ENCODE measurements at places on chromosomes 7 and 10. TPM values are rescaled to one million over a fixed set of nuclear protein-coding genes. Genes with fewer than 3 reads are reported as not detected.

Gene PCLO
- total RNA-seq, result 4.4 TPM

Gene C7orf33
- not detected for total RNA-seq

DNA sequence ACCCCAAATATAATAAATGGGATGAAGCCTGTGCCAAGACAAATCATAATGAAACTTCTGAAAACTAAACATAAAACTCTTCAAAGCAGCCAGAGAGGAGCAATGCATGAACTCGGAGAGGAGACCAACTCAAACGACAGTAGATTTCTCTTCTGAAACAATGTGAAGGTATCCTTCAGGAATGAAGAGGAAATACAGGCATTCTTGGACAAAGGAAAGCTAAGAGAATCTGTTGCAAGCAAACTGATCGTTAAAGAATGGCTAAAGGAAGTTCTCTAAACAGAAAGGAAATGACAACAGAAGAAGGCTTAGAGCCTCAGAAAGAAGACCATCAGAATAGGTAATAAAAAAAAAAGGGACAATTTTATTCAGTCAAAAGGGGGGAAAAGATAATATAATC is 6.6 kb downstream of the GNA12 start:
- no peak for ATAC-seq

DNA sequence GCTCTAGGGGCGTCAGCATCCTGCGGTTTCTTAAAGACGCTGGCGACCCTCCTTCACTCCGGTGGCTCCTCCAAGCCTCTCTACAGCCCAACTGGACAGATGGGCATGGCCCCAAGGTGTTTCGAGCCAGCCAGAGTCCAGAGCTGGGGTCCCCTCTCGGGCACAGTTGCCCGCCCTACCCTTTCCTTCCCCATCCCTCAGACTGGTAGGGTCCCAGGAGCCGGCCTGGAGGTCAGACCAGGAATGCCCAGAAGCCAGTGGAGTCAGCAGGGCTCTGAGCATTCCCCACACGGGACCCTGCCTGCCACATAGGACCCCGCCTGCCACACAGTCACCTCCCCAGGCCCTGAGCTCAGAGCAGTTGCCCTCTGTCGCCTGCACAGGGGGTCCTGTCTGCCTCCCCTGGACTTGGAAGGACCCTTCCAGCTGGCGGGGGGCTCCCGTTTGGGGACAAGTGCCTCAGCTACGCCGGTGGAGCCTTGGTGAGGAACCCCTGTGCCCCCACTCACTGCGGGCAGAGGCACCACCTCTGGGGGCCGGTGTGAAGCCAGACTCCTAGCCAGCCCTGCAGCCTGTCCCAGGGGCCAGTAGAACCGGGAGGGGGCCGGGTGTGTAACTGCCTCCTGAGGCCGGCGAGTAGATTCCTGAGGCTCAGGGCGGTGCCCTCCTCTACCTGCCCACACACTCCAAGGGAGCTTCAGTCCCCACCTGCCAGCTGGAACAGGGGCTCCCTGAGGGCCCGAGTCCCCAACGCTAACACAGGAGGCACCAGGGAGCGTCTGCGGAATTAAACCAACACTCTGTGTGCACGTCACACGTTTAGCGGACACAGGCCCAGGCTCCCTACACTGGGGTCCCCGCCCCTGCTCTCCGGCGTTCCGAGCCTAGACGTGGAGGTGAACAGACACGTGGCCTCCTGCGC is 19.4 kb upstream of the PDGFA start:
- peak; percentile 34 for ATAC-seq

- ATAC-seq, result peak; percentile 8
These were observed 373 bp downstream of the PAXIP1 start for GRCh38 chr7:155002411-155003091.
